Osteoblast (primary cell): ENCODE measurements at places on chromosomes 3 and 15.
A peak's percentile ranks its signal among the peaks of the same experiment; 100 is the strongest.

GRCh38 chr15:35040339-35041255 is 44.5 kb downstream of the NANOGP8 start:
- no peak for DNase-seq

DNA sequence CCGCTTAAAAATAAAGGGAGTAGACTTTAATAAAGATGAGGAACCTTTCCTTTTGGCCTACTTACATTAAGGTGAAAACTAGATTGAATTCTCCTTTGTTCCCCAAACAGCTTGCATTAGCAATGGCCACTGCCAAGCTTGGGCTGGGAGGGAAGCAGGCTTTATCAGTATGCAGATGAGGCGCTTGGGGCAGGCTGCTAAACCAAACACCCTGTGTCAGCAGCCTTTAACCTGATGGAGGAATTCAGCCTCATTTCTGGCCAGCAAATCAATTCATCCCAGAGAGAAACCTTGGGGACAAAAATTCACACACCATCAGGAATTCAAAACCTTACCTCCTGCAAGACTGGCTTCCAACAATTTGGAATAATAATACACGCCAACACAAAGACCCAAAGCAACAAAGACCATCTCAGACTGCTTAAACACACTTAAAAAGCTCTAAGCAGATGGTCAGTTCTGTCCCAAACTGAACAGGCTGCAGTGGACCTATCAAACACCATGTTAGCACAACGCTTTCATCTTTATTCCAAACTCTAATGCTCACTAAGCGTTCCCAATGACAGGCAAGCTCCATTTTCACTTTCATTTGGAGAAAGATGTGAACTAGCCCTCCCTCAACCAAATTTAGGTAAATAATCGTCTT is 255.1 kb upstream of the CMC1 start:
- DNase-seq, result no peak

- DNase-seq, result no peak
Observed at GRCh38 chr15:69606921-69607500, 154.4 kb downstream of the RPLP1 start.

DNA sequence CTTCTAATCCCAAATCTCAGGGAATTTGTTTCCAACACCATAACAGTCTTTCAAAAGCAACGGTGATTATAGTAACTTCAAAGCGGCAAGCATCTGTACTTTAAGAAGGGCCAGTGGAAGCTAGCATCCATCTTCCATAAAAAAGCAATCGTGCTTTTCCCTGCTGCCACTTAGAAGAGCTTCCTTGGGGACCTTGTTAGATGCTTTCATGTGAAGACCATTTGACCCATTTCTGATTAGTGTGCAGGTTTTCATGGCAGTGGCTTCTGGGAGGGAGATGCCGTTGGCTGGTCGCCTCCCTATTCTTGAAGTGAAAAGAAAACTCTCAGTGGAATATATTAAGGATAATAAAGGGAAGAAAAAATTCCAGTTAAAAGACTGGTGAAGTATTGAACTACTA is 354.1 kb downstream of the ROBO2 start:
- DNase-seq, result no peak

GRCh38 chr3:24086206-24086605 is 141.1 kb downstream of the NR1D2 start:
- DNase-seq, result no peak

DNA sequence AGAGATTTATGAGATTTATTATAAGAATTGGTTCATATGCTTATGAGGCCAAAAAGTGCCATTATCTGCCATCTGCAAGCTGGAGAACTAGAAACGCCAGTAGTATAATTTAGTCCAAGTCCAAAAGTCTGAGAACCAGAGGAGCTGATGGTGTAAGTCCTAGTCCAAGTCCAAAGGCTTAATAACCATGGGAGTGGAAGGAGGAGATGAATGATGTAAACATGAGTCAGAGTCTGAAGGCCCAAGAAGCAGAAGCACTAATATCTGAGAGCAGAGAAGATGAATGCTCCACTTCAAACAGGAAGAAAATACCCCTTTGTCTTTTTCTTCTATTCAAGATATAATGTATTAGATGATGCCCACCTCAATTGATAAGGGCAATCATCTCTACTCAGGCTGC is 185.7 kb downstream of the CGGBP1 start:
- peak; percentile 37 for DNase-seq

GRCh38 chr15:76994001-76994400 is 925 bp upstream of the PSTPIP1 start:
- no peak for DNase-seq

DNA sequence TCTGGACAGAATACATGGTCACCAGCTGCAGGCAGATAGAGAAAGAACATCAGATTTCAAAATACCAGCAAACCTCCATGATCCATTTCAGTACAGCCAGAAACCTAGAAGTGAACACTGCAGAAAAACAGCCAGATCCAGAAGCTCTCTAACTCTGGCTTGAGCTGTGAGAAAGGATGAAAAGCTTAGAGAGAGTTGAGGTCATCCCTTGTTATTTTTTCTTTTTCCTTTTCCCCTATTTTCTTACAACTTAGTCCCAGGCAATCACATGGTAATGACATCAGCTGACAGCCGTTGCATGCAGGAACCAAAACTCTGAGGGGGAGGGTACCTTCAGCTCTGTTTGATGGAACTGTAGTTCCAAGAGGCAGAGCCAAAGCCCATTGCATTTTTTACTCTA is 113.2 kb downstream of the TCF12 start:
- DNase-seq, result no peak

GRCh38 chr15:22951381-22952280 is 28.5 kb downstream of the CYFIP1 start:
- peak; percentile 34 for DNase-seq

- DNase-seq, result peak; percentile 73
Observed at GRCh38 chr3:48409291-48410201, 20.3 kb downstream of the PLXNB1 start.

- no peak for DNase-seq
Observed at GRCh38 chr15:75008221-75008625, 12.9 kb downstream of the SCAMP5 start.

GRCh38 chr3:52291508-52292181 is 4.0 kb downstream of the GLYCTK start:
- peak; percentile 74 for DNase-seq

- no peak for DNase-seq
Observed at GRCh38 chr3:135690664-135691063, 274.9 kb upstream of the PPP2R3A start.

GRCh38 chr3:88936831-88937230 is 170.6 kb upstream of the EPHA3 start:
- DNase-seq, result no peak

GRCh38 chr3:8460815-8461456 is 40.7 kb upstream of the LMCD1 start:
- peak; percentile 29 for DNase-seq

GRCh38 chr3:112366522-112366921 is 33.6 kb downstream of the CD200 start:
- DNase-seq, result no peak

- DNase-seq, result no peak
Observed at GRCh38 chr3:141853081-141853601, 23.3 kb upstream of the ATP1B3 start.

- no peak for DNase-seq
Observed at GRCh38 chr3:171731691-171732090, 78.6 kb downstream of the PLD1 start.

- DNase-seq, result no peak
Observed at GRCh38 chr3:194384569-194385001, 14.5 kb downstream of the GP5 start.

- DNase-seq, result no peak
Observed at GRCh38 chr3:31577232-31577631, 44.5 kb downstream of the STT3B start.

DNA sequence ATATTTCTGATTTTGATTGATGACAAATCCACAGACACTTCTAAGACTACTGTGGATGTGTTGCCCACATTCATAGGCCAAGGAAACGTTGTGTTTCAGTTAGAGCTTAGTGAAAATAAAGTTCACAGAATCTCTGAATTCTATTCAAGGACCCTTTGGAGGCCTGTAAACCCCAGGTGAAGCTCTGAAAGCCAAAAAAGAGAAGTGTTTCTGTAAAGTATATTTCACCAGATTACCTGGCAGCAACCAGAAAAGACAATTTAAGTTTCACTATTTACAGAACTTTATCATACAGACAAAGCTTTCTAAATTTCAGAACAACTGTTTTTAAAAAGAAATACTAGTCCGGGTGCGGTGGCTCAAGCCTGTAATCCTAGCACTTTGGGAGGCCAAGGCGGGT is 2.6 kb downstream of the CLPX start:
- no peak for DNase-seq

DNA sequence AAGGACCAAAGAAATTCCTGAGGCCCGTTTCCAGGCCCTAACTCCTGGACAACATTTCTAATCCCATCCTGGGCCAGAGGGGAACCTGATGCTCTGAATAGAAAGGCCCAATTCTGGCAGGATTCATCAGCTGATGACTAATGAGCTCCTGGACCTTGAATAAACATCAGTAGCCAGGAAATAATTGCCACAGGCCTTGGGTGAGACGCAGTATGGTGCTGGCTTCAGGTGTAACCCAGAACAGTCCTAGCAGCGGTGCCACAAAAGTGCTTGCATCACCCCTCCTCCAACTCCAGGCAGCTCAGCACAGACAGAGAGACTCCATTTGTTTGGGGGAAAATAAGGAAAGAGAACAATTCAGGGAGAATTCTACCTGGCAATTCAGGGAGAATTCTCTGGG is 184.7 kb upstream of the POU1F1 start:
- DNase-seq, result no peak

GRCh38 chr3:44628716-44629115 is 3.9 kb downstream of the ZNF197 start:
- no peak for DNase-seq

- DNase-seq, result no peak
Observed at GRCh38 chr3:57755368-57755675, 787 bp upstream of the SLMAP start.

DNA sequence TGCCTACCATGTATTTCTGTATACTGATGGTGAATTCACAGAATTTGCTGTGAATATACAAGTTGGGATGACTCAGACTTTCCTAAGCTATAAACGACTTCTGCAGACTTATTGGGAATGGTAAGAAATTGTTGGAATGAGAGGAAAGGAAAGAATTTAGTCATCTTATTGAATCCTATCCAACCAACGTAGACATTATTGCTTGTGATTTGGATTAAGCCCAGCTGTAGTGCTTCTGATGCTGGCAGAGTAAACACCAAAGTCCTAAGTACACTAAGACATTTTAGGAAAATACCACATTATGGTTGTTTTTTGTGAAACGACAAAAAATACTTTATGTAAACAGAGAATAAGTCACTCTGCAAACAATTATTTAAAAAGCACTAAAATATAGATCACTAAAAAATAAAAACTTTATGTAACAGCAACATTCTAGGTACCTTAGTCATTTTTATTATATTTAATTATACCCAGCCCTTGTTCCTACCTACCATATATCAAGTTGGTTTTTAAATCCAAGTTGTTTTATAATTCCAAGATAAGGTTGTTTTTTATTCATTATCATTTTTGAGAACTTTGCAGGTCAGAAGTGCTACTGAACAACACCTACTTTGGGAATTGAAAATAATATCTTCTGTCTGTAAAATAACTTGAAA is 99.2 kb upstream of the MLF1 start:
- peak; percentile 90 for DNase-seq

- no peak for DNase-seq
Observed at GRCh38 chr3:13146643-13147143, 73.5 kb upstream of the IQSEC1 start.

DNA sequence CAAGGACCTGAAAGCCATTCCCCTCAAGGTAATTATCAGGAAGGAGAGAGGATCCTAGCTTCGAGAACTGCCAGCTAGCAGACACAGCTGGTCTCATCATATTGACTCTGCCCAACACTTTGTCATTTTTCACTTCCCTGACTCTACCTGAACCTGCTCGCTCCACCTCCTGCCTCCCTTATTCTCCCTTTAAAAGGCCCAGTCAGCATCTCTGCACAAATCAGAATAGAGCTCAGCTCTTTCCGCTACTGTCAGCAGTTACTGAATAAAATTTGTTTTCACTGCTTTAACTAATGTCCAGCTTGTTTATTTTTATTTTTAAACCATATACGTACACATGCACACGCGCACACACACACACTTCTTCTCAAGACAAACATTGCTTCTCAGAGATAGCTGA is 57.2 kb upstream of the MCF2L2 start:
- DNase-seq, result no peak

GRCh38 chr3:25283613-25284012 is 144.4 kb upstream of the RARB start:
- DNase-seq, result no peak

- peak; percentile 76 for DNase-seq
Observed at GRCh38 chr3:120170223-120170622, 76.0 kb upstream of the GSK3B start.

GRCh38 chr3:153958635-153959595 is 162.3 kb upstream of the ARHGEF26 start:
- no peak for DNase-seq

DNA sequence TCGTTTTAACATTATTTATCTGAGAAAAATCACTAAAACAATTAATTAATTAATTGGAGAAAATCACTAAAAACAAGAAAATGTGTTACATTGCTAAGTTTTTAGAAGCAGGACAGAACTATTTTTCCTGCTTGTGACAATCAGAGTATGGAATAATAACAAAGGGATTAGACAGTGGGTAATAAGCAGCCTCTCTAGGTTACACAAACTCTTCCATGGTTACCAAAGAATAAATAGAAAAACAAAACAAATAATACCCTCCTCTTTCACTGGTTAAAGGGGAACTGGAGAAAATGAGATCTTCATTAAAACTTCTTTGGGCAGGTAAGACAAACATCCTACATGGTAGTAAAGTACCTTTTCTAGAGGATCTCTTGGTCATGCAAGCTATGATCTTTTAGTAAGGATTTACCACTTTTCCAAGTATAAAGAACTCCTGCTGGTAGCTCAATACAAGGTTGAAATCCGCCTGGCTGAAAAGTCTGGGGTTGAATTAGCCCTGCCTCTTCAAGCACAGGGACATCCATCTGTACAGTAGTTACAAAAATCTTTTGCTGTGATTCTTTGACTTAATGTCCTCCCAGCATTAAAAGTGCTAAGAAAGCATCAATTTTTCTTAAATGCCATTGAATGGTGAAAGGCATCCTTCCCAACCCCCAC is 2.5 kb upstream of the PLCH1 start:
- no peak for DNase-seq

DNA sequence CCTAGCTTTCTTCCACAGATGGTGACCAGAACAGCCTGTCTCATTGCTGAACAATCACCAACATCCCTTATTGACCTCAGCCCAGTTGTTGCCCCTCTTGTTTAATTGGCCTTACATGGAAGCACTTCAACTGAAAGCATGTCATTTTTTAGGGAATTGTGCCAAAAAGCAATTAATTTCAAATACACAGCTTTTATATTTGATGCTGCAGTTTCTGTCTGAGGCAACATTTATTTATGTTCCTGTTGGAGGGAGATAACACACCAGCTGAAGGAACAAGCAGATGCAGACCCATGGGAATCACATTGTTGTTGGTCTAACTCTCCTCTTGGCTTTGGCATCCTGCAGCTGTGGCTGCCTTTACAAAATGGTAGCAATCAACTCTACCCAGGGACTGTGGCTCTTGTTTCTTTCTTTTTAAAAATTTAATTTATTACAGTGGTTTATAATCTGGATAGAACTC is 498.1 kb upstream of the RGMA start:
- DNase-seq, result no peak

GRCh38 chr3:134287512-134287911 is 36.9 kb upstream of the RYK start:
- no peak for DNase-seq

- peak; percentile 63 for DNase-seq
Observed at GRCh38 chr3:115922681-115923347, 299.5 kb downstream of the GAP43 start.
